Thymus (tissue), 14 donors: ENCODE measurements at places on chromosomes 12 and 14. TPM values are rescaled to one million over a fixed set of nuclear protein-coding genes. Genes with fewer than 3 reads are reported as not detected.

ASPG gene
- 0.24 TPM for total RNA-seq

TMEM63C gene
- total RNA-seq: 0.24 TPM

DNA sequence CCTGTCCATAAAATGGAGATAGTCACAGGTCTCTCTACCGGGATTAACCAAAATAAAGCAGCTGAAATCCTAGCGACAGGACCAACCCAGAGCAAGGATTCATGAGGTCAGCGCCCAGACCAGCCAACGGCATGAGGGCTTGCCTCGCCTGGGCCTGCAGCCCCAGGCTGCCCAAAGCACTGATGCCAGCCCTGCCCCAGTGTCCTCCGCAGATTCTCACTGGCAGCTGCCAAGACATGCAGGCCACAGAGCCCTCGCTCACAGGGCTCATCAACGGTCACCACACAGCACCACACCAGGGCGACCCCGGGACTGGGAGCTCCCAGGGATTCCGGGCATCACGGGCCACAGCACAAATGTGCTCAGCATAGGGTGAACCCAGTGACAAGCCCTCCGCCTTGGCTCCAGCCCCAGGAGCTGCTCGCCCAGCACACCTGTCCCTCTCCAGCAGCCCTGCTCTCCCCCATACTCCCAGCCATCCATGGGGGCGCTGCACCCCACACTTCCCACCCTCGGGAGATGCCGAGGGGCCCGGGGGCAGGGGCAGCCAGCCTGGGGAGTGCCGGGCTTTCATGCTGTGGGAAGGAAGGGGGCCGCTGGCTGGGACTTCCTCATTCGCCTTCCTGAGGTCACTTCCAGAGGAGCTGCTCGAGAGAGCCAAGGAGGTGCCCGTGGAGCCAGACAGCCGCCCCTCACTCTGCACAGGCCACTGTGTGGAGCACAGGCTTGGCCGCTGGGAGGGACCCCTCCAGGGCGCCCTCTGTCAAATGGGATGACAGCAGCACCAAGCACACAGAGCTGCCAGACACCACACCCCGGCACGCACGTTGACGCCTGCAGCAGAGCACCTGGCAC lies 14.1 kb downstream of the RAB35 start:
- no peak for DNase-seq

- DNase-seq: no peak
Measured at GRCh38 chr12:94969424-94969823, 34.1 kb downstream of the NDUFA12 start.

DNA sequence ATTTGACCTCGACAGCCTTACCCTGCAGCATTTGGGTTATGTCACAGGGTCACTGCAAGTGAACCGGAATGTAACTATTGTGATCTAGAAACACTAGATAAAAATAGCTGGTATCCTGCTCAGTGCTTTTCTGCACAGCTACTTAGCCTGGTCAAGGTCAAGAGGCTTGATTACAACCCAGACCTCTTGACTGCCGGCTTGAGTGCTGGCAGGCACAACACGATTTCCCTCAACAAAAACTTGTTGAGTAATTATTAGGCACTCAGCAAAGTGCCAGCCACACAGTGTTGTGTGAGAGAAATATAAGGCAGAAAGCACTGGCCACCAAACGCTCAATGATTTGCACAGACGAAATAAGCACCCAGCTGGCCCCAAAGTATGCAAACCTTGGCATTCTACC lies 156.7 kb downstream of the NUAK1 start:
- no peak for DNase-seq

DNA sequence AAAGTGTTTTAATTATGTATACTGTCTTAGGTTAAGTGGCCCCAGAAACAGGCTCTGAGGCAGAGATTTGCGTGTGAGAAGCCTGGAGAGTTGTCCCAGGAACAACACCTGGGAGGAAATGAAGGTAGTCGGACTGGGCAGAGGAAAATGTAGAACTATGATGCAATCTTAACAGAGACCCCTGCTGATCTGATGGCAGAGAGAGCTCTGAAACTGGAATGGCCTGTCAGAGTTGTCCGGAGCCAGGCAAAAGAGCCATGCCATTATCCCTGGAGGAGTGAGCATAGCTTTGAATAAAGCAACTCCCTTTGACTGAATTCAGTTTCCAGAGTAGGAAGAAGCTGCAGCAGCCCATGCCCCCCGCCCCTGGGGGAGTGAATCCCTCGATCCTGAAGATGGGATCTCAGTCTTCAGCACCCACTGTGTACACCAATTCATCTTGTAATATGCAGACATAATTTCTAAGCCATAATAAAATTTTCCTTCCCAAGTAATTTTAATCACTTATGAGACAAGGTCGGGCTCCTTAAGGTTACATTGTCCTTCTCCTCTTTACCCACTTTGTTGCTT lies 264.8 kb downstream of the PDZRN4 start:
- DNase-seq: no peak

DNA sequence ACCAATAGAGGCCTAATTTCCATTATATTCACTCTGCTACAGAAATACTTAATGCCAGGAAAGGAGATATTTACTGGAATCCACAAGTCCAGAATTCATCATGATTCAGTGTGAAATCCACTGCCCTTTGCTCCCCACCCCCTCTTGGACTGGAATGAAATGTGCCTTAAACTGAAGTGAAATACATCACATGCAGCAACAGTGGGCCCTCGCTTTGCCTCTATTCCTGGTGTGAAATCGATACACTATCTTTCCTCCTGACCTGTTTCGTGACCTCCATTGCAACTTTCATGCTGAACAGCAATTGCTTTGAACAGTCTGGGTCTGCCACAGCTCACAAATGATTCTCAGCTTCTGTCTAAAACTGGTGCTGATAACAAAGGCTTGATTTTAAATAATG lies 100.6 kb downstream of the NPAS3 start:
- DNase-seq: no peak
